ENCODE measurements at places on chromosomes 3 and 15. TPM values are rescaled to one million over a fixed set of nuclear protein-coding genes. Genes with fewer than 3 reads are reported as not detected.

DCLK3 gene
- not detected for total RNA-seq

MITF gene
- total RNA-seq, result not detected

MEX3B gene
- 3.7 TPM for total RNA-seq

PYGO1 gene
- total RNA-seq, result not detected

Measured in CD8-positive, alpha-beta T cell (primary cell).